ENCODE measurements at places on chromosomes 7 and 10.

DNA sequence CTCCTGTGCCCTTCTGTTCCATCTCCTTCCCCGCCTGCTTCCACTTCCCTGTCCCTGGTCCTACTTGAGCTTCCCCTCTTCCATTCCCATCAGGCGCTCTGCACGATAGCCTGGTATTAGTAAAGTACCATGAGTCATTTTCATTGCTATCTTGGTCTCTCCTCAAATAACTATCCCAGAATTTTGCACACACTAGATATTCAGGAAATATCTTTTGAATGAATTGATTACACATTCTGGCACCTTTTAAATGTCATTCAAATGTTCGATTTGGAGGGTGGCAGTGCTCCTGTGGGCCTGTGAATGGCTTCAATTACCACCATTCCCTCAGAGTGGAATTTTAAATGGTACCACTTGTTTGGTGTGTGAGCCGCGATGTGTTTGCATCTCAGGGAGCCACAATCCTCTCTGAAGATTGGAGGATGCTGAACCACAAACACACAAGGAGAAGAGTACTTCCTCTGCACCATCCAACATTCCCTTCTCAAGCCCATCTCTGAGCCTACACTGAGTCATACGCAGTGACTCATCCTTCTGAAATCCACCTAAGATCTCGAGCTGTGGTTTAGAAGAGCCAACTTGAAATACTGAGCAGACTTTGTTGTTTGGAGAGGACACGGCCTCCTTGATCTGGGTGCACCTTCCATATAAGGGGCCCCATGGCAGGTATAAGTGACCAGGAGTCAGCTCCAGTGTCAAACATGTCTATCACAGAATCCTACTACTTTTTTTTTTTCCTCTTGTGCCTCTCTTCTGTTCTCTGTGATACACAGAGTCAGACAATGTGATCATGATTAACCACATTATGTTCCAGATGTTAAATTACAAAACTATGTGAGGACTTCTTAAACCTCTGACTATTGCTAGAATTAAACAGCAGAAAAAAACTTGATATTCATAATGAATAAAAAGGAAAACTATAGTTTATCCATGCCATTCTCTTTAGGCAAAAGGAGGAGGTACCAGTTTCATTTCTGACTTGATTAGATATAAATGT is 81.9 kb downstream of the BMPER start:
- peak; percentile 33 for DNase-seq

DNA sequence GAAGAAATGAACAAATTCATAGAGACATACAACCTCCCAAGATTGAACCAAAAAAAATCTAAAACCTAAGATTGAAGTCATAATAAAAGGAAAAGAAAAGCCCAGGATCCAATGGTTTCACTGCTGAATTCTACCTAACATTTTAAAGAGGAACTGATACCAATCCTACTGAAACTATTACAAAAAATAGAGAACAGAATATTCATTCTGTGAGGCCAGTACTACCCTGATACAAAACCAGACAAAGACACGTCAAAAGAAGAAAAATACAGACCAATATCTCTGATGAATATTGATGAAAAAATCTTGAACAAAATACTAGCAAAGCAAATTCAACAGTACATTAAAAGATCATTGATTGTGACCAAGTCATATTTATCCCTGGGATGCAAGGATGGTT is 128.5 kb upstream of the STEAP1 start:
- DNase-seq = no peak

GRCh38 chr7:74006032-74006431 is 21.9 kb upstream of the ELN start:
- no peak for DNase-seq

GRCh38 chr10:132735923-132736391 is 50.0 kb downstream of the NKX6-2 start:
- no peak for DNase-seq

DNA sequence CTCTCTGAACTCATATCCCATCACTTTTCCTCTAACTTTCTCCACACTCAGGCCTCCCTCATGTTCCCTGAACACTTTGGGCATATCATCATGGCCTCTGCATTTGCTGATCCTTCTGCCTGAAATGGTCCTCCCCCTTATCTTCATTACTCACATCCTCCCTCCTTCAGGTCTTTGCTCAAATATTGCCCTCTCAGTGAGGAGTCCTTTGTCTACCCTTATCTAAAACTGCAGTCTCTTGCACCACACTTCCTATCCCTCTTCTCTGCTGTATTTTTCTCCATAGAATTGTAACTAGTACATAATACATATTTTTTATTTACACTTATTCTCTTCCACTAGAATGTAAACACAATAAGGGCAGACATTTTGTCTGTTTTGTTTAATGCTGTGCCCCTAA is 41.7 kb downstream of the DNAJC1 start:
- no peak for DNase-seq

DNA sequence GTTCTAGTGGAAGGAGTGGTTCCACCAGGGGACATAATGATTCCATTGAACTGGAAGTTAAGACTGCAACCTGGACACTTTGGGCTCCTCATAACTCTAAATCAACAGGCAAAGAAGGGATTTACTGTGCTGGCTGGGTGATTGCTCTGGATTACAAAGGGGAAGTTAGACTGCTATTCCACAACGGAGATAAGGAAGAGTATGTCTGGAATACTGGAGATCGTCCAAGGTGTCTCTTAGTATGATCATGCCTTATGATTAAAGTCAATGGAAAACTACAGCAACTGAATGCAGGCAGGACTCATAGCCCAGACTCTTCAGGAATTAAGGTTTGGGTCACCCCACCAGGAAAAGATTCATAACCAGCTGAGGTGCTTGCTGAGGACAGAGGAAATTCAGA is 310.6 kb upstream of the MGMT start:
- DNase-seq = no peak

DNA sequence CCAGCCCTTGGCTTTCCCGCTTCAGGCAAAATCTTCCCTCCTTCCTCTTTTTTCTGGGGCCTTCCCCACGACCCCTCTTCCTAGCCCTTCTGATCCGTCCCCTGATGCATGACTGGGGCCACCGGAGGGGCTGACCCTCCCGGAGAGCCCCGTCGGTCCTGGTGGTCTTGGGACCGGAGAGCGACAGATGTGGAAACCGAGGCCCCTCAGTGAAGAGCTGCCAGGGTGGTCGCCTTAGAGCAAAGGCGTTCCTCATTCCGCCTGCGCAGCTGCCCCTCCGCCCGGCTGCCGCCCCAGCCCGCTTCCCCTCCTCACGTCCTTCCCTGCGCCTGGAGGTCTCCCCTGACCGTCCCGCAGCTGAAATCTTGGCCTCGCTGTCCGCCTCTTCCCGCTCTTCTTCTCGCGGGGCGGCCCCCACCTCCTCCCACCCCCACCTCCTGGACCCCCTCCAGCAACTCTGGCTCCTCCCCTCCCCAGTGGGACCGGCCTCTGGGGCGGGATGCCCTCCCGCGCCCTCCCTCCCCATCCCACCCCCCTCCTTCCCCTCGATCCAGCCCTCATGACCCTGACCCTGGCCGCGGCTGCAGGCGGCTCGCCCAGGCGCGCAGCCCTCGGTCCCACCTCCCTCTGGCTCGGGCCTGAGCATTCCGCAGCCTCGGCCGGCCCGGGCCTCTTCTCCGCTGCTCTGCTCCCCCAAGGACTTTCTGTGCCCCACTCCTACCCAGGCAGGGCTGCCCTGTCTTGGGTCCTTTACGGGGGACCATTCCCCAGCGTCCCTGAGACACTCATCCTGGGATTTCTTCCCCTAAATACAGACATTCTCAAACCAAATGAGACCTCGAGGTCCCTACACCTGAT is at the start of gene RARRES2:
Gene RARRES2 (minus strand): TSS at position 367 of the 858 bp plus-strand sequence. CDS start 1,020 bp downstream, outside the sequence.
- DNase-seq = peak; percentile 73

Measured in muscle of leg (tissue), 16 donors.